ENCODE measurements at places on chromosomes 5 and 9.

- no peak for DNase-seq
These were observed 156.2 kb downstream of the IRX1 start for GRCh38 chr5:3751846-3752245.

- DNase-seq = no peak
These were observed 153.7 kb downstream of the TLE1 start for GRCh38 chr9:81535542-81536241.

DNA sequence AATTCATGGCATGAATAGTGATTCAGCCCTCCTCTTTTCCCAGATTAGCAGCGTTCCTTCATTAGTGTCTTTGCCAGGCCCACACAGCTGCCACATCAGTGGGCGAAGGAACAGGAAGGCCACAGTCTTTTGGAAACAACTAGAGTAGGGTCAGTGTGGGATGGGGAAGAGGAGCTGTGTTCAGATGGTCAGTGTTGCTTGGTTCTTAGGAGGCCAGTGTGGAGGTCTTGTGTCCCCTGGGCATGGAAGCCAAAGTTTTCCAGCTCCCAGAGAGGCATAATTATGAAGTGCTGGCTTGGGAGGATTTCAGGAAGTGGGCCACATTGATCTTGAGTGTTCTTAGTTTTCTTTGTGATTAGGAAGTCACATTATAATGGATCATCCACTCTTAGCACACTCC, 269.6 kb downstream of the PSAT1 start:
- DNase-seq = no peak

DNA sequence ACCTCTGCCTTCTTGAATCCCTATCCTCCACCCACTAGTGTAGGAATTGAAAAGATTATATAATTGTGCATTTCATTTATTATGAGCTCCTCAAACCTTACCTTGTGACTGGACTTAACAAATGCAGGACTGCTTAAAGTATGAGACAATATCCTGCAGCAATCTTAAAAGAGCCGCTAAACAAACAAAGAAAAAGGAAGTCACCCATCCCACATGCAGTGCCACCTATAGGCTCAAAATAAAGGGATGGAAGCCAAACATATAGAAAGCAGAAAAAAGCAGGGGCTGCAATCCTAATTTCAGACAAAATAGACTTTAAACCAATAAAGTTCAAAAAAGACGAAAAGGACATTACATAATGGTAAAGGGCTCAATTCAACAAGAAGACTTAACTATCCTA, 8.7 kb downstream of the PCAT7 start:
- DNase-seq = no peak

DNA sequence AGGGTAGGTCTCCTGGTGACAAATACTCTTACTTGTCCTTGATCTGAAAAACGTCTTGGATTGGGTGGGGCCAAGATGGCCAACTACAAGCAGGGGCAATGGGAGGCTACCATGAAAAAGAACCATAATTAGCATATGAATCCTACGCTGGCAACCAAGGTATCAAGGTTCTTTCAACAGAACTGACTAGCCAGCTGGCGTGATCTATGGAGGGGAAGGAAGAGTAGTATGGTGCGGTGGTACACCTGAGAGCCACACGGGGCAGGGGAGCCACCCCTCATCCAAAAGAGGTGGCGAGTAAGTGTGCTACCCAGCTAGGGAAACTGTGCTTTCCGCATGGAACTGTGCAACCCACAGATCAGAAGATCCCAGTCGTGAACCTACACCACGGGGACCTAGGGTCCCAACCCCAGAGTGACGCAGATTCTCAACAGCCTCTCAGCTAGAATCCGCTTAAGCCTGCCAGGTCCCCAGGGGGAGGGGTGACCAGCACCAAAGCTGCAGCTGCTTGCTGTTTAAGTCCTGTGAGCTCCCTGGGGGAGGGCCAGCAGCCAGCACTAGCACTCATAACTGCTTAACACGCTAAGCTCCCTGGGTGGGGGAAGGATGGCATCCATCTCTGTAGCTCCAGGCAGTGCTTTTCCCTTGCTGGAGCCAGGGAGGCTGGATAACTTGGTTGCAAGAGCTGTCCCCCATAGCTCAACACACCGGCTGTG, 334.8 kb downstream of the FBXL17 start:
- no peak for DNase-seq
